Colonic mucosa (tissue), 4 donors: ENCODE measurements at places on chromosomes 3 and 15. TPM values are rescaled to one million over a fixed set of nuclear protein-coding genes. Genes with fewer than 3 reads are reported as not detected.
A peak's percentile ranks its signal among the peaks of the same experiment; 100 is the strongest.

DNA sequence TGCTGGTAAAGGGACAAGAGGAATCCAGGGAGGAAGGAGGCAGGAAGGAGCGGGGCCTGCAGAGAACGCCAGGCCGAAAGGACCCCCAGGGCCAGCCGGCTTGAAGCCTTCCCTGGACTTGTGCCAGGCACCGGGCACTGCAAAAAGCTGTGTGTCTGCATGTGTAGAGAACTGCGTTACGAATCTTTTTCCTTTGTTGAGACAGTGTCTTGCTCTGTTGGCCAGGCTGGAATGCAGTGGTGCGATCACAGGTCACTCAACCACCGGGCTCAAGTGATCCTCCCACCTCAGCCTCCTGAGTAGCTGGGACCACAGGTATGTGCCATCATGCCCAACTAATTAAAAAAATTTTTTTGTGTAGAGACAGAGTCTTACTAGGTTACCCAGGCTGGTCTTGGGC, 17.0 kb upstream of the MUC4 start:
- no peak for DNase-seq

DNA sequence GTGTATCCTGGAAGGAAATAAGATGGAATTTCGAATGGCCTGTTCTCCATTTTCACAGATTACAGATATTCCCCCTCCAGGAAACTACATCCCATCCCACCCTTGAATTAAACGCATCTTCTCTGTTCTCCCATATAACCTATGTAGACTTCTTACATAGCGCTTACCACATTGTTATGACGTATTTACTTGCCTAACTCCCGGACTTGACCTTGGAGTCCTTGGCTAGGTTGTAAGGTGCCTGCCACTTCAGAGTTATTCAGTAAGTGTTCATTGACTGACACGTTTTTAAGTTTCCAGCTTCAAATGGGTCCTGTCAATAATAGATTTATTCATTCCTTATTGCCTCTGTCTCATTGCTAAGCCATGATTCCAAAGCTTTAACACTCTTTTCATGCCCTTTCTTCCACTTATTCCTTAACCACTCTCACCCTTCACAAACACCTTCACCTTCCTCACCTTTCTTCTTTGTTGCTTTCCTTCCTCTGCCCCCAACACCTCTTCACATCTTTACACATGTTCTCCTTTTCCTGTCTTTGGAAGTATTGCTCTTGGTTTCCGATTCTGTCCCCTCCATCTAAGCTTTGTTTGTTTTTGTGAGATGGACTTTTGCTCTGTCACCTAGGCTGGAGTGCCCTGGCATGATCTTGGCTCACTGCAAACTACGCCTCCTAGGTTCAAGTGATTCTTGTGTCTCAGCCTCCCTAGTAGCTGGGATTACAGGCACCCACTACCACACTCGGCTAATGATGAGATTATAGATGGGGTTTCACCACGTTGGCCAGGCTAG, 138.3 kb downstream of the CMSS1 start:
- no peak for DNase-seq

GRCh38 chr3:133857767-133858166, 37.9 kb downstream of the RAB6B start:
- DNase-seq, result no peak

DNA sequence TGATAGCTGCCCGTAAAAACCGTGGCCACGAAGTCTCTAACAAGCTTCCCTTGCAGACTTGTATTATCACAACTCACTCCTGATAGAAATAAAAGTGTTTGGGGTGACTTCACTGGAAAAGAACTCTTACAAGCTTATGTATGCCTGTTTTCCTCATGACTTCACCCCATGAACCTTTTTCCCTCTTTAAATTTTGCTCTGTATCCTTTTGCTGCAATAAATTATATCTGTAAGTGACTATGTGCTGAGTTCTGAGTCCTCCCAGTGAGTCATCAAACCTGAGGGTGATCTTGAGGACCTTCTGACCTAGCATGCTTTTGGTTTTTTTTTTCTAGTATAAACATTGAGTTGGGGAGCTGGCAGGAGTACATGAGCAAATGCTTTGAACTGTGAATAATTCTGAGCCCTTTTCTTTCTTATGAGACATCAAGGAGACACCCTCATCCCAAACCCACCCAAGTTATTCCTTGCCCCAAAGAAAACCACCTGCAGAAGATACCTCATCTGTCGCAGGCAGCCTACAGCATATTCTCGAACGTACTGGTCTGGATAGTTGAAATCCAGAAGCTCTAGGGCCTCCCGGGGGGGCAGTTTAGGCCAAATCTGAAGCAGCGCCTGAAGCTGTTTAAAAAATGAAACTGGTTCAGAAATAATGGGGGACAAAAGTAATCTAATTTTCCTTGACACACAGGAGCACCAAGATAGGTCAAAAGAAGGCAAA, 85.9 kb downstream of the FAIM start:
- no peak for DNase-seq

GRCh38 chr3:184315871-184316661, 1.7 kb downstream of the EIF4G1 start:
- peak; percentile 33 for DNase-seq

GRCh38 chr3:17740721-17741141, 1.7 kb downstream of the TBC1D5 start:
- peak; percentile 55 for DNase-seq

DNA sequence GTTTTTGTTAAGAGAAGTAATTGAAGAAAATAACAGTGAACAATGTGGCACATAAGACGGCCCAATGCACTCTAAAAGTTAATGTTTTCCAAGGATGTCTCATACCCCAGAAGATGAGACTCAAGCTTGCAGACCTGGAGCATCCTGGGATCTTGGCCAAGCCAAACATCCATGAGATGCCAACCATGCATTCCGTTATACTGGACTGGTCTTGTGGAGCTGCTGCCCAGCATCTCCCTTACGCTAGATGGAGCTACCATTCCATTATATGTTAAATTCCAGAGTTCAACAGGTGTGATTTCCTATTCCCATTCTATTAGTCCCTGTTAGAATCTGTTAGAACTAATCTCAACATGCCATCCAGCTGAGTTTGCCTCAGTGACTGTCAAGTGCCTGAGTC, 181.8 kb downstream of the PDCD6IP start:
- no peak for DNase-seq

Gene GOLGA8G
- not detected for total RNA-seq

Gene CSTA
- total RNA-seq, result 1.2 TPM
